Stimulated activated CD4-positive, alpha-beta T cell treated with anti-CD3 and anti-CD28 coated beads, Interleukin-1b, Interleukin-23, amount 100 ng/mL, for 1 hour (primary cell): ENCODE measurements at places on chromosomes 13 and 19.

DNA sequence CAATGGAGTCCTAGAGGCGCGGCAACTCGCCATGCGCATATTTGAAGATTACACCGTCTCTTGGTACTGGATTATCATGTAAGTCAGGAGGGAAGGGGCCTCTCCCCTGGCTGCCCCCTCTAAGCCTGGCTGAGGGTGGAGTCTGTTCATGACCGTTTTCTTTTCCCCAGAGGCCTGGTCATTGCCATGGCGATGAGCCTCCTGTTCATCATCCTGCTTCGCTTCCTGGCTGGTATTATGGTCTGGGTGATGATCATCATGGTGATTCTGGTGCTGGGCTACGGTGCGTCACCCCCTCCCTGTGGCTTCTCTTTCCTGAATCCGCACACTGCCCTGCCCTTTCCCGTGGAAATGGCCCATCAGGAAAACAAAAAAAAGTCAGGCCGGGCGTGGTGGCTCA, 6.5 kb downstream of the SLC44A2 start:
- DNase-seq: no peak

GRCh38 chr19:4396949-4397783, 3.2 kb downstream of the SH3GL1 start:
- no peak for DNase-seq

DNA sequence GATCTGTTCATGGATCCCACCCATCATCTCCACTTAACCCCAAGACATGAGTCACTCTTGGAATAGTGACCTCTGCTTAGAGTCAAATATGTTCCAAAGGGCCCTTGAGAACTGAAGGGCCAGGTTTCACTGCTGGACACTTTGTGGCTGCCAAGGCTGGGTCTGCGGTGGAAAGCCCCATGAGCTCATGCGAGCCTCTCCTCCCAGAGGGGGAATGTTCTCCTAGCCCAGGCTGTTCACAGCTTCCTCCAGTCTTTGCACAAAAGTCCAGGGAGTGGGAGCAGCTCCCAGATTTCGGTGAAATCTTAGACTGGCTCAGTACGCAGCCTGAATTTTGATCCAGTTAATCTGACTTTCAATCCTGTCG, 732 bp upstream of the DCLK1 start:
- DNase-seq: no peak

DNA sequence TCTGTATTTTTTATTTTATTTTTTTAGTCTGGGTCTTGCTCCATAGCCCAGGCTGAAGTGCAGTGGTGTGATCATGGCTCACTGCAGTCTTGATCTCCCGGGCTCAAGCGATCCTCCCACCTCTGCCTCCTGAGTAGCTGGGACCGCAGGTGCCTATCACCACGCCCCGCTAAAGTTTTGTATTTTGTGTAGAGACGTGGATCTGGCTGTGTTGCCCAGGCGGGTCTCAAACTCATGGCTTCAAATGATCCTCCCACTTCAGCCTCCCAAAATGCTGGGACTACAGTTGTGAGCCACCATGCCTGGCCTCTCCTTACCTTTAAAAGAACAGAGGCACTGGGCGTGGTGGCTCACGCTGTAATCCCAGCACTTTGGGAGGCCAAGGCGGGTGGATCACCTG, 4.2 kb upstream of the MAG start:
- no peak for DNase-seq

GRCh38 chr19:50242581-50242980, 39.2 kb downstream of the MYH14 start:
- DNase-seq: no peak

DNA sequence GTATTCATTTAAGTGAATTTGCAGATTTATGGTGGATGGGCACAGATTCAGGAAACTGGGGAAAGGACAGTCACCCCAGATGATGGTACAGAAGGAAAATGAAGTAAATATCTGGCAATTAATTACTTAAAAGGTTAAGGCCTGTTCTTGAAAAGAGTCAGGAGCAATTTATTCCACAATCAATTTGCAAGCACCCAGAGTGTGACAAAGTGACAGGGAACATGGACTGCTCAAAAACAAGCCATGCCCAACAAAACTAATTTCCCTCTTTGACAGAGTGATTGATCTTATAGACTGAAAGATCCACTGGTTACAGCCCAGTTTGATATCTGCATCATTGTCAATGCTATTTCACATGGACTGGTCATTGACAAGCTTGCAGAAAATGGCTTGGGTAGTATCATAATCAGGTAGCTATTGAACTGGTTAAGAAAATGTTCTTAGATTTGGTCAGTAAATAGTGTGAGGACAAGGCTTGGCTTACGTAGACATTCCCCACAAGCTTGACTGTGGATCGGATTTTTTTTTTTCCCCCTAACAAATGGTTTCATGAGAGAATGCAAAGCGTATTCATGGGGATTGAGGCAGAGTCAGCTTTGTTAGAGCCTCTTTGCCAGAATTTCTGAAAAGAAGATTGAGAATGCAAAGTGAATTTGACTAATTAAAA, 584.6 kb downstream of the GPC6 start:
- DNase-seq: no peak

DNA sequence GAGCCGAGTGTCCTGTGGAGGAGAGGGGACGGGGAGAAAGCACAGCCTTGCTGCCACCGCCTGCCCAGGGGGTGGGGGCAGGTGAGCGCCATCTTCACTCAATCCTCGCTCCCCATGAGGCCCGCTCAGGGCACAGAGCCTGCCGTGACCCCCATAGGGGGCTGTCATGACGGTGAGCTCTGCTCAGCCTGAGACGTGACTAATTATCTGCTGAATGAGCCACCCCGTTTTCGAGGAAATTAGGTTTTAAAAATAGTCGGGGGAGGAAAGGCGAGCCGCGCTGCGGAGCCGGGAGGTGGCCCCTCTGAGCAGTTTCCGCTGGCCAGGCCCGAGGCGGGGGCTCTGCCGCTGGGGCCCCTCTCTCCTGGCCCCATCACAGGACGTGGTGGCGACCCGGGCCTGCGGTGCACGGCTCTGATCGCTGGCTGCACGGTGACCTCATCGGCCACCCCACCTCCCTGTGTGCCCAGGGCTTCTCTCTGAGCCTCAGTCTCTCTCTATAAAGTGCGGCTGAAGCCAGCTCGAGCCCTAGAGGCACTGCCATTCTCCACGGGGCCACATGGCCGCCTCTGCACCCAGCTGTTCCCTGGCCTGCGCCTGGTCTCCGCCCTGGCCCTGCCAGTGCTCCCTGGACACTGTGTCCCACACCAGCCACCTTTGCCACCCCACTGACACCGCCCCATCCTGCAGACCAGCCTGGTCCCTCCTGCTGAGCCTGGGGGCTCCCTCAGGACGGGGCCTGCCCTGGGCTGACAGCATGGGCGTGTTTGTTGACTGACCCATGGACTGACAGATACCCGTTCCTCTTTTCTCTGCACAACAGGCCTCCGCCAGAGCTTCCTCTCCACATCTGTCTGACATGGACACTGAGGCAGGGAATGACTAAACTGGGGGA, 28.3 kb downstream of the PIP5K1C start:
- DNase-seq: no peak

GRCh38 chr19:17468302-17469091, 1.8 kb upstream of the SLC27A1 start:
- no peak for DNase-seq

DNA sequence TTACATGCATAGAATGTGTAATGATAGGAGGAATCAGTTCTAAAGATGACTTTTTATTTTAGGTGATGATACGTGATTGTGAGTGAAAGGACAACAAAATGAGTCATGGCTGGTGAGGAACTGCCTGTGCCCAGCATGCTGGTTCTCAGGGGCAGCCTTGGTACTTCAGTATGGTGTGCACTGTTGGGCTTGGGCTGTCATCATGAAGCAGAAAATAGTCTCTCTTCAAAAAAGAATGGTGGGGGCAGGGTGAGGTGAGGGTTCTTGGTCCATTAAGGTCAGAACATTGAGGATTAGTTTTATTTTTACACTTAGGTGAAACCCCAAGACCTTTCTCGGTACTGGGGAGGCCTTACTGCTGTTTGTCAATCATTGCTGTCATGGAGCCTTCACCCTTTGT, 309.5 kb downstream of the MTUS2 start:
- no peak for DNase-seq

DNA sequence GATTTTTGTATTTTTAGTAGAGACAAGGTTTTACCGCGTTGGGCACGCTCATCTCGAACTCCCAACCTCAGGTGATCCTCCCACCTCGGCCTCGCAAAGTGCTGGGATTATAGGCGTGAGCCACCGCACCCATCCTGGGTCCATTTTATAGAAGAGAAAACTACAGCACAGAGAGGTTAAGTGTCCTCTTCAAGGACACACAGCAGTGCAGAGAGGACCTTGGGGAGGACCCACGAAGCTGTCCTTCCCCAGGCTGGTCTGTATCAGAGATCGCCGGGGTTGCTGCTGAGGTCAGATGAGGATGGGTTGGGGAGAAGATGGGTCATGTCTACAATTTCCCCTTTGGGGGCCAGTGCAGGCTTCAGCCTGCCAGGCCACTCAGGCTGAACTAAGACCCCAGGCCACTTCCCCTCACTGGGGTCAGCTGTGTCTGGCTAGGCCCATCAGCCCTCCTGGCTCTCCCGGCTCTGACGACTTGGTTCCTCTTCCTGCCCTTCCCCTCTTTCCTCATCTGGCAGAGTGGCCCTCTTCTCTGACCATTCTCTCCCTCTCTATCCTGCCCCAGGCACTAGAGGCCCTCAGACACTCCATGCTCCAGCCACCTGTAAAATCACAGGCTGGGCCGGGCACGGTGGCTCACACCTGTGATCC, 9.6 kb downstream of the MYO1F start:
- no peak for DNase-seq

DNA sequence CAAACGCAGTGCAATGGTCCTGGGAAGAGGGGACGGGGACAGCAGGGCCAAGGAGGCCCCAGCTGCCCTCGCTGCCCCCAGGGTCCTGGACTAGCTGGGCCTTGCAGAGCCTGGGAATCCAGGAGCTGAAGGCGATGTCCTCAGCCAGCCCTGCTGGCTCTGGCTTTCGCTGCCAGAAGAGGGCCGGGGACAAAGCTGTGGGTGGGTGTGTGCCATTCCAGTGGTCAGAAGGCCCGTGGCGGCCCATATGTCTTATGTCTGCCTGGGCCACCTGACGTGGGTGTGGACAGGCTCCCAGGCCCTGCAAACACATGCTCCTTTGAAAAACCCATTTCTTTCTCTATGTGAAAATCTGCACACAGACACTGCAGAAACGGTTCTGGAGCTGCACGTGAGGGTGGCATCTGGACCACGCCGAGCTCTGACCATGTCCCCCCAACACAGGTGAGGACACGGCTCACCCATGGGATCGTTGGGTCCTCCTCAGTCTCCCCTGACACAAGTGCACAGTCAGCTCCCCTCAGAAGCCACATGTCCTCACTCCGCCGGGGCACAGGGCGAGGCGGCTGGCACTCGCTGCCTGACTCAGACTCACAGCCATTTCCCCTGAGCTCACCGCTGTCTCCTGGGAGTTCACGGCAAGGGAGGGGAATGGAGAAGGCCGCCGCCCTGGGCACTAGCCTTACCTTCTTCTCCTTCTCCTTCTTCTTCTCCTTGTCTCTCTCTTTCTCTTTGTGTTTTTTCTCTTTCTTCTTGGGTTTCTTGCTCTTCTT, 16.9 kb downstream of the IZUMO4 start:
- DNase-seq: no peak

- no peak for DNase-seq
These were observed 258.6 kb downstream of the ATP8A2 start for GRCh38 chr13:25630329-25630900.

GRCh38 chr19:16084067-16084685, 7.9 kb downstream of the TPM4 start:
- no peak for DNase-seq

- no peak for DNase-seq
These were observed 16.9 kb upstream of the ADGRL1 start for GRCh38 chr19:14222886-14223285.

- DNase-seq: no peak
These were observed 6.7 kb downstream of the SIGLEC11 start for GRCh38 chr19:49954092-49954829.

DNA sequence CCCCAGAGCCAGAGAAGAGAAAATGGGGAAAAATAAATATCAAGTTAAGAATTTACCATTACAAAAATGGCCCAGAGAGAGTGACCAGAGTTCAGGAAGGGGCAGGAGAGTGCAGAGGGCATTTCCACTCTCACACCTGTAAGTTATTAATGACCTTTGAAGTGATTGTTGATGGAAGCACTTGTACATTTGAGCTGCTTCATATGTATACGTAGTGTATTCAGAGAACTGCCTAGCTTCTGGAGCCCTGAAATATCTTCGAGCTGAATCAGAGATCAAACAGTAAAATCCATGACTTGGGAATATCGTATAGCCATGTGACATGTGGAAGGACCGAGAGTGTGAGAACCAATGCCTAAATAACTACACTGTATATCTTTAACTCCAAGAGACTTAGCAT, 49.2 kb upstream of the PCCA start:
- DNase-seq: no peak

DNA sequence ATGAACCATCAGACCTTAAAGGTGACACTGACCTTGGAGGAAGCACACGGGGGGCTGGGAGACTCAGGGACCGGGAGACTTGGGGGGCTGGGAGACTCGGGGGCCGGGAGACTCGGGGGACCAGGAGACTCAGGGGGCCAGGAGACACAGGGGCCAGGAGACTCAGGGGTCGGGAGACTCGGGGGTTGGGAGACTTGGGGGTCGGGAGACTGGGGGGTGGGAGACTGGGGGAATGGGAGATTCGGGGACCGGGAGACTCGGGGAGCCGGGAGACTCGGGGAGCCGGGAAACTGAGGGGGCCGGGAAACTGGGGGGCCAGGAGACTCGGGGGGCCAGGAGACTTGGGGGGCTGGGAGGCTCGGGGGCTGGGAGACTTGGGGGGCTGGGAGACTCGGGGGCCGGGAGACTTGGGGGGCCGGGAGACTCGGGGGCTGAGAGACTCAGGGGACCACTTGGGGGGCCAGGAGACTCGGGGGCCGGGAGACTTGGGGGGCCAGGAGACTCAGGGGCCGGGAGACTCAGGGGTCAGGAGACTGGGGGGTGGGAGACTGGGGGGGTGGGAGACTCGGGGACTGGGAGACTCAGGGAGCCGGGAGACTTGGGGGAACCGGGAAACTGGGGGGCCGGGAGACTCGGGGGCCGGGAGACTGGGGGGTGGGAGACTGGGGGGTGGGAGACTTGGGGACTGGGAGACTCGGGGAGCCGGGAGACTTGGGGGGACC, 62.9 kb downstream of the RASA3 start:
- DNase-seq: no peak

DNA sequence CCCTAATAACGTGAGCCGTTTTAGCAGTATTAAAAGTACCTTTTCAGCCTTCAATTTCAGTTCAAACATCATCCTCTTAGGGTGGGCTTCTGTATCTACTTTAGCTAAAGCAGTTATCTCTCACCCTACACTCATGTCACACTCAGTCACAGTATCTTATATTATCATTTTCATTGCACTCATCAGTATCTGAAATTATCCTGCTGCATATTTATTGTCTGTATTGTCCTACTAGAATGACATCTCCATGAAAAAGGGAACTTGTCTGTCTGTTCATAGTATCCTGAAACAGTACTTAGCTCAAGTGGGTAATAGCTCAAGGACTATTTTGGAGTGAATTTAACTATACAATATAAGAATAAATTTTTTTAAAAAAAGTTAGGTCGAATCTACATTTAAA, 19.9 kb upstream of the RFC3 start:
- DNase-seq: no peak

DNA sequence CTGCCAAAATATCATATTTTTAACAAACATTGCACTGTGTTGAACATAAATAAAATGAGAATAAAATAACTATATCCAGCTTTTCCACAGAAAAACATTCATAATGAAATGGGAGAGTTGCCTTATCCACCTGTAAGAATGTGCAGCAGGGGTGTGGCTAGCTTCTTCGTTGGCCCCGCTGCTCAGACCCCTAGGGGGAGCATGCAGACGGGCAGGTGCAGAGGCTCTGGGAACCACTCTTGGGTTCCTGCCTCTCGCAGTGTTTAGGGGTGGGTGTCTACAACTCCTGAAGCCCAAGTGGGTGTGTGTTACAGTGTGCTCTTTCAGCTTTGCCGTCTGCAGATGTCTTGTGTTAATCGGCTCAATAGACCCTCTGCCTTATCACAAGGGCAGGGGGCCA, 121.7 kb downstream of the SLITRK5 start:
- DNase-seq: no peak
